HCT116 (cell line): ENCODE measurements at places on chromosomes 4 and X.

DNA sequence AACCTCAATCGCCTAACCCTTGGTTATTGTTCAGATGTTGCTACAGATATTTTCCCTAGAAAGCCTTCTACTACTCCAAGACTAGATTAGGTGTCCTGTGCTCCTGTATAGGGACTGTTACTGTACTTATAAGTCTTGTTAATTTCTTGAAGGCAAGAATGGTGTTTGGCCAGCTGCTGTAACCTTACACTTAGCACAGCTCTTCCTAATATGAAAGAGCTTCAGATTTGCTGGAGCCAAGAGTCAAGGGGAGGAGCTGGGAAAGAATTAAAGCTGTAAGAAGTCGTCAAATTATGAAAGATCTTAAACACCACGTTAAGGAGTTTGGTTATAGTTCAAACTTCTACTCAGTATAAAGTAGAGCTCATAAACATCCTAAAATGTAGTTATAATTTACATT, 245.9 kb upstream of the TLL1 start:
- DNase-seq: no peak

DNA sequence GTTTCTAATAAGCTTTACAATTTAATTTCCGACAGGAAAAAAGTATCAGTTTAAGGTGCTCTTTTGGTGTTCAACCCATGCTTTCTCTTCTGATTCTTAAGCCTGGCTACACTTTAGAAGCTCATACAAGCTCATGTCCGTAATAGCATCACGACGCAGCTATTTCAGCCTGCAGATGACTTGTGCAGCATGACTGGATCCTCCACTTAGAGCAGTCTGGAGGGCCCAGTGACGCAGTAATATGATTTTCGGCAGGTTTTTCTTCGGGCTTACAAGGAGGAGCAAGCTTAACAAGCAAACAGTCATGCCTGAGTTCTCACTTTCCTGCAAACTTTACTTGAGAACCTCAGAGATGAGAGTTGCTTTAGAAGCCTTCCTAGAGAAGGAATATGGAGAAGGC, 85.3 kb upstream of the MAML3 start:
- no peak for DNase-seq

- DNase-seq: no peak
These were observed 45.4 kb downstream of the CXorf58 start for GRCh38 chrX:23952984-23953907.

DNA sequence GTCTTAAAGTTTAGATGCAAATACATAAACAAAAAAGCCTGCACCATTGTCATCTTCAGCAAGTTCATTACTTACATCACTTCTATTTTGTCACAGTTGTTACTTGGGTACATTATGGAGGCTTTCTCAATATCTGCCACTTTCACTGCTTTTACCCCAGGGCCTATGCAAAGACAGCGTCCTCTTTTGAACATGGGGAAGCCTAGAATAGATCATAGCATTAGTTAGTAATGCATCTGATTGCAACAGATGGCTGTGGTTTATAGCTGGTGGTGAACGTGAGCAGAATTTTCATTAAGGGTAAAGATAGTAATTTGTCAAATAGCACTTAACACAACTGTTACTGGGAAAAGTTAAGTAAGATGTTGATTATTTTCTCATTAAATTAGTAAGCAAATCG, 729 bp downstream of the CXCL11 start:
- no peak for DNase-seq

GRCh38 chrX:11480626-11481025, 185.1 kb downstream of the ARHGAP6 start:
- DNase-seq: no peak

GRCh38 chr4:7224001-7224400, 31.7 kb downstream of the SORCS2 start:
- no peak for DNase-seq

GRCh38 chrX:94744786-94745185, 1070.8 kb downstream of the FAM133A start:
- DNase-seq: no peak
